Muscle of leg (tissue), 16 donors: ENCODE measurements at places on chromosomes 12 and 14. TPM values are rescaled to one million over a fixed set of nuclear protein-coding genes. Genes with fewer than 3 reads are reported as not detected.

GRCh38 chr12:122097927-122098756 is 19.6 kb downstream of the MLXIP start:
- peak; percentile 86 for DNase-seq

DNA sequence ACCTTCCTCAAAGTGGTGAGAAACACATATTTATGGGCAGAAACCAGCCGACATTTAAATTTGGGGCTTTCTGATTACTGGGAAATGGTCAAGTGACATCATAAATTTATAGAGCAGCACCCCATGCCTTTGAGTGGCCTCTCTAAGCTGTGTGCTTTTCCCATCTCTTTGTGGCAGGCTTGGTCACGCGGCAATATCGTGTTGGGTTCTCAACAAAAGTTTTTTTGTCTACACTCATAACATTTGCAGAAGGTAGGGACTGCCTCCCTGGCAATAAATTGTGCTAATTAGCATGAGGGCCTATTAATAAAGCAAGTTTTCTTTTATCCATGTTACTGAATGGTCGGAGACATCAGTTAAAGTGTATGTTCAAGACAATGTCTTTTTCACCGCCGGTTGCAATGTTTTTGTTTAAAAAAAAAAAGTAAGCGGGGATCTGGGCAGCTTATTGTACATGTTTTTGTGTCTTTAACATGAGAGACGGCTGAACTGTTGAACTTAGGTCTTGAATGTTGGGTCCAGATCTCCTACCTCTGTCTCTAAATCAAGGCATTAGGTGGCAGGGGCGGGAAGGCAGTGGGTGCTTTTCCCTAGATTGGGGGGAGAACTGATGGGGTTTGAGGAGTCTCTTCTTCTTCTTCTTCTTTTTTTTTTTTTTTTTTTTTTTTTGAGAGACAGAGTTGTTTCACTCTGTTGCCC is 193.3 kb downstream of the PHETA1 start:
- DNase-seq: no peak

DNA sequence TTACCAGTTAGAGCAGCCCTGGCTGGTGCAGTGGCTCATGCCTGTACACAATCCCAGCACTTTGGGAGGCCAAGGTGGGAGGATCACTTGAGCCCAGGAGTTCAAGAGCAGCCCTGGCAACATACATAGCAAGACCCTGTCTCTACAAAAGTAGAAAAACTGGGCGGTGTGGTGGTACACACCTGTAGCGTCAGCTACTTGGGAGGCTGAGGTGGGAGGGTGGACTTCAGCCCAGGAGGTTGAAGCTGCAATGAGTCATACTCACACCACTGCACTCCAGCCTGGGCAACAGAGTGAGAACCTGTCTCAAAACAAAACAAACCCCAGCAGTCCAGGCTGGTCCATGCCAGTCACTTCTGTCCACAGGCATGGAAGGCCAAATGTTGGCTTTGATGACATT is 7.4 kb downstream of the COX14 start:
- no peak for DNase-seq

DNA sequence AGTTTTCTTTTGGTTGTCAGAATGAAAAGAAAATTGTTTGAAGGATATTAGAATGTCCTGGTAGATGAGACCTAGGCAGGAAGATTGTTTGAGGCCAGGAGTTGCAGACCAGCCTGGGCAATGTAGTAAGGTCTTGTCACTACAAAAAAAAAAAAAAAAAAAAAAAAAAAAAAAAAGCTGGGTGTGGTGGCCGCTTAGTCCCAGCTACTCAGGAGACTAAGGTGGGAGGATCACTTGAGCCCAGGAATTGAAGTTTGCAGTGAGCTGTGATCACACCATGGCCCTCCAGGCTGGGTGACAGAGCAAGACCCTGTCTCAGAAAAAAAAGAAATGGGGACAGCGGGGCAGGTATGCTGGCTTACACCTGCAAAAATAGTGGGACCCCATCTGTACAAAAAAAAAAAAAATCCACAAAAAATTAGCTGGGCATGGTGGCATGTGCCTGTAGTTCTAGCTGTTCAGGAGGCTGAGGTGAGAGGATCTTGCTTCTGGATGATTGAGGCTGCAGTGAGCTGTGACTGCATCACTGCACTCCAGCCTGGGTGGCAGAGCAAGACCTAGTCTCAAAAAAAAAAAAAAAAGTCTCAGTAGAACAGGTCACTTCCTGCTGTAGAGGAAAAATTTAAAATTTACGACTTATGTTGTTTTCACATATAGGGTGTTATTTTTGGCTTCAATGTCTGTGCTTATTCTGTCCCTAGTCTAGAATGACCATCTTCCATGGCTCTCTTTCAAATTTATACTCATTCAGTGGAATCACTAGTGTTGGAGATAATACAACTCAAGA is 70.7 kb downstream of the PPHLN1 start:
- no peak for DNase-seq

CEP128 gene
- 4.9 TPM for polyA plus RNA-seq

- DNase-seq: no peak
Observed at GRCh38 chr12:122921917-122922316, 26.0 kb upstream of the VPS37B start.

GRCh38 chr12:124389138-124389724 is 94.3 kb downstream of the RFLNA start:
- peak; percentile 87 for DNase-seq

MGST1 gene
- polyA plus RNA-seq: 18.1 TPM

- no peak for DNase-seq
Observed at GRCh38 chr12:6226679-6227051, 26.5 kb downstream of the CD9 start.

- DNase-seq: no peak
Observed at GRCh38 chr12:83954956-83955601, 957.5 kb downstream of the SLC6A15 start.

- no peak for DNase-seq
Observed at GRCh38 chr12:7142056-7142644, 12.0 kb downstream of the CLSTN3 start.

DNA sequence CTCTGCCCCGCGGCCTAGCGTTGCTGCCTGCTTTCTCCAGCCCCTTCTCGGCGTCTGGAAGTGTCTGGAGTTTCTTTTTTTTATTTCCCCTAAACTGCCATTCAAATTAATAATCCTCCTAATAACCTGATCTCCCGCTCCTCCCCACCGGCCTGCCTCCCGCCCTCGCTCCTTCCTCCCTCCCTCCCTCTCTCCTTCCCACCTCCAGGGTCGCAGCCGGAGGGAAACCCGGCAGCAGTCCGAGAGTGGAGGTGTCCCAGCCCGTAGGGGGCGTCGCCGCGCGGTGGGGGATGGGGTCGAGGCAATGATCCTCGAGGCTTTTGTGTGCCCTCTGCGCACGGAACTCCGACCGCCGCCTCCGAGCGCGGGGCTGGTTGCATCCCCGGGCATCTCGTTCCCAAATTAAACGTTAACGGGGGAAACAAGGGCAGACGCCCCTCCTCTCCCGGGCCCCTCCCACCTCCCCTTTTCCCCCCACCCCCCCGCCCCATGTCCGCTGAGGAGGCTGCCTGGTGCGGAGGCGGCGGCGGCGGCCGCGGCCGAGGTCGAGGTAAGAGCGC is 1.0 kb upstream of the SOCS2 start:
- DNase-seq: peak; percentile 90

DNA sequence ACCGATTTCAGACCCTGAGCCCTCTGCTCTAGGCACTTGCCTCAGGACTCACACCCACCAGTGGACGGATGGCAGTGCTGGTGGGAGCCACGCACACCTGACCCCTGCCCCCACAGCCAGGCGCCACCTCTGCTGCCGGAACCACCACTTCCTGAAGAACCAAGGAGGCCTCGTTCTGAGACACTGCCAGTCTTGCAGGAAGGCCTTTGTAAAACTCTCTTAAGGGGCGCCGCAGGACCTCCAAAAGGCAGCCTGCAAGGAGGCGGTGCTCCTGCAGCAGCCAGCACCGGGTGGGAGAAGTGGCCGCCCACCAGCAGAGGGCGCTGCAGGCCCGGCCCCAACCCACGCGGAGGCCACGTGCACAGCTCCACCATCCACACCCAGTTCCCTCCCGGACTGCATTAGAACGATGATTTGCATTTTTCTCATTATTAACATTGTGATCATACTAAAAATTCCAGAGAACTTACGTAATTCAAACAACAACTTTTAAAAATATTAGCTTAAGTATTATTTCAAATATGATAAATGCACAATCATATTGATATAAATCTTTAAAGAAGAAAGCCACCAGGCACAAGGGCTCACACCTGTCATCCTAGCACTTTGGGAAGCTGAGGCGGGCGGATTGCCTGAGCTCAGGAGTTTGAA is 12.8 kb downstream of the STX2 start:
- peak; percentile 17 for DNase-seq

DNA sequence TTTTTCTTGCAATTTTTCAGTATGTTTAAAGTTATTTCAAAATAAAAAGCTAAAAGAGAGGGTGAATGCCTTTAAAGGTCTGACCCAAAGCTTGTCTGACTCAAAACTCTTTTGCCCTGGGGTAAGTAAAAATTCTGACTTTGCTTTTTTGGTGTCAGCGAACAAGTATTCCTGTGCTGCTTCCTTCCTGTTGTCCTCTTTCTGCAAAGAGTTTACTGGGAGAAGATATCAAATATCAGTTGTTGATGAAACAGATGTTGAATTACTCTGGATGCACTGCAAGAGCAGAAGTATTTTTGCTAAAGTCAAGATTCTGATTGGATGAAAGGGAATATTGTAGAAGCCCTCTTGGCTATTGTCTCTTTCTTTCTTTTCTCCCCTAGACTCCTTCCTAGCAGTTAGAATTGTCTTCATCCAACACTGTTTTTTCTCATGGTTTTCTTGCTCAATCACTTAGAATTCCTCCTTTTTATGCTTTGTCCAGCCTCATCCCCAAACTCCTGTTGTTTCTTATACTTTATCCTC is 62.0 kb downstream of the DACT1 start:
- DNase-seq: peak; percentile 80

DNA sequence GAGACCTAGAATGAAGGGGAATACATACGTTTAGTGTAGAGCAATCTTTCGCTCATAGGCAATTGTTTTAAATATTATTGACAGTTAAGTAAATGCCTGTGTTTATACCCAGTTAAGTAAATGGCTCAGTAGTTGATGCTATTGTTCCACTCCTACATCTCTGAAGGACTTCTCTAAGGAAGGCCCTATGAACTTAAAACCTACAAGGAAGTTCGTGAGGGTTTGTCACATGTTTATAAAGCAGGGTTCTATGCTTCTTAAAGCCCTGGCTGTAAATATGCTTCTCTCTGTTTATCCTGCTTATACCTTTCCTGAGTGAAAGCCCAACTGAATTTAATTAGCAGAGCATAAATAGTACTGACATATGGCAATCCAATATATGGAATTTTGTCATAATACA is 282.1 kb upstream of the NPAS3 start:
- DNase-seq: no peak

AICDA gene
- 0.65 TPM for polyA plus RNA-seq
